ENCODE measurements at places on chromosomes 5 and 9.

GRCh38 chr9:131500939-131501541 lies 1.7 kb upstream of the POMT1 start:
- DNase-seq, result no peak

- no peak for DNase-seq
Measured at GRCh38 chr5:174235221-174236011, 189.9 kb downstream of the NSG2 start.

- no peak for DNase-seq
Measured at GRCh38 chr9:77392328-77392727, 215.0 kb downstream of the VPS13A start.

GRCh38 chr9:85142968-85143367 lies 473.4 kb downstream of the NTRK2 start:
- DNase-seq, result no peak

GRCh38 chr5:176788091-176788490 lies 22.3 kb upstream of the UNC5A start:
- DNase-seq, result no peak

GRCh38 chr5:23494558-23494957 lies 12.9 kb upstream of the PRDM9 start:
- DNase-seq, result no peak

DNA sequence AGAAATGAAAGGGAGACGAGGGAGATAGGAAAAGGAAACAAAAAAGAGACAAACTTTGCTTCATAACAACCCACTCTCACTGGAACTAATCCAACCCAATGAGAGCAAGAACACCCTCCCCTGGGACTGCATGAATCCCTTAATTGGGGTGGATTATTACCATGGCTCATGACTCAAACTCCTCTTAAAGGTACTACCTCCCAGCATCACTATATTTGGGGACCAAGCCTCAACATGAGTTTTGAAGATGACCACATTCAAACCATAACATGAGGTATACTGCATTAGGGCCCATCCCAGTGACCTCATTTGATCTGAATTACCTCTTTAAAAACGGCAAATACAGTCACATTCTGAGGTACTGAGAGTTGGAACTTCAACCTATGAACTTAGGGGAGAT lies 8.0 kb downstream of the MTAP start:
- DNase-seq, result no peak

GRCh38 chr5:96590796-96591195 lies 71.4 kb upstream of the CAST start:
- DNase-seq, result no peak
